ENCODE measurements at places on chromosomes 16 and 17.
A peak's percentile ranks its signal among the peaks of the same experiment; 100 is the strongest.

DNA sequence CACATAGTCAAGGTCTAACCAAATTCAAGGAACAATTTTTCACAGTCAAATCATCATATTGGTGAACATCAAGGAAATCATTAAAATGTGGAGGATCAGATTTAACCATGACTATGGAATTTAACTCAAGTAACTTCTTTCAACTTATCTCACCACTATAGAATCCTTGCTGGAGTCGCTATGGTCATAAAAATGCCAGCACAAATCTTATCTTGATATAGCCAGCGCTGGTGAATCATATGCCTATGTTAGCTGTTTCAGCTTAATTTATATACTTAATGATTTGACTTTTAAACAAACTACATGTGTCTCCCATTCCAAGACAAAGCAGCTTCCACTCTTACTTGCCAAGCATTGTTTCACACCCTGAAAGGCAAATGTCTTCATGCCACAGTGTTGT, 416.4 kb downstream of the CDH11 start:
- DNase-seq, result peak; percentile 58

- peak; percentile 73 for DNase-seq
These were observed 37.6 kb downstream of the ARHGAP27 start for GRCh38 chr17:45394913-45395568.

GRCh38 chr17:38361694-38362465, 10.2 kb downstream of the SOCS7 start:
- peak; percentile 6 for DNase-seq

GRCh38 chr16:72561-73548, at the start of gene RHBDF1:
TSS of gene RHBDF1 (minus strand) at chr16:72631. CDS start at chr16:65015, 7,616 bp downstream.
- no peak for DNase-seq

DNA sequence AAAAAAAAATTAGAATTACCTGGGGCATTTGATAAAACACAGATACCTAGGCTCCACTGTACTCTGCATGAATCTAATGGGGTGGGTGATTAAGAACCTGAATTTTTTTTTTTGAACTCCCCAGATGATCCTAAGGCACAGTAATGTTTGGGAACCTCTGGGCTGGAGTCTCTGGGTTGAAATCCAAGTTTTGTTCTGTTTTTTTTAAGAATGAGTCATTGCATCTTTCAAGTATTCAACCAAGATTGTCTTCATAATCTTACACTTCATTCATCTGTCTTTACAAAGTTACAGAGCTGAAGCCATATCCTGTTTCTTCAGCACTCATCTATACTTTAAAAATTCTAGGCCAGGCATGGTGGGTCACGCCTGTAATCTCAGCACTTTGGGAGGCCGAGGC, 52.6 kb downstream of the PIGL start:
- DNase-seq, result peak; percentile 44

- no peak for DNase-seq
These were observed 477 bp downstream of the NTAN1 start for GRCh38 chr16:15055141-15056053.

DNA sequence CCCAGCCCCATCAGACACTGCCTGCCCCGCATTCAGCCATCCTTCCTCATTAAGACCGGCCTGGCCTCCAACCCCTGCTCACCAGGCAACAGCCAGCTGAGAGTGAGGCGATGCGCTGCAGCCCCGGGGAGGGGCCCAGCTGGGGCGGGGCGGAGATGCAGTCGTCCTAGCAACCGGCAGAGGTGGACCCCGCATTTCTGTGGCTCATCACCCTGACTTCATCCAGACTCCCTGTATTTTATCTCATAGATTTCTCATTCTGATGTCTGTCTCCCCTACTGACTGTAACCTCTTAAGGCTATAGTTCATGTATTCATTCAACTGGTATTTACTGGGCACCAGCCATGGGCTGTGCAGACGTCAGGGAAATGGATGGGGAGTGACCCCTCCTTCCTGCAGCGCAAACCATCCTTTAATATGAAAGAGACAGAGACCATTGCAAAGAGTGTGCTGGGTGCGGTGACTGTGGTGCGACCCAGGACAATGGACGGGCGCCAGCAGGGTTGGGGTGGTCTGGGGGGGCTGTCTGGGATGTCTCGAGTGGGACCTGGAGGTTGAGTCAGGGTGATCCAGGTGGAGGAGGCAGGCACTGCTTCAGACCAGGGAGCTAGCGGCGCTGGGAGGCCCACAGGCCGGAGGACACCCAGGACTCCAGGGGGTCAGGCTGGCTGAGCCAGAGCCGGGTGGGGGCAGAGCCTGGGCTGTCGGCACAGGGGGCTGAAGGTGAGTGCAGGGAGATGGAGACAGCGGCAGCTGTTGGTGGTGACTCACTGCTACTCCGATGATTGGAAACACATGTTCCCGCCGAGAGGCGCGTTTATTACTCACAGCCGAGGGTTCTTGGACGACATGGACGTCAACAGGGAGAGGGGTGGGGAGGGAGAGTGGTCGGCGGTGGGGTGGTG, 10.5 kb upstream of the TIMP2 start:
- peak; percentile 95 for DNase-seq
